ENCODE measurements at places on chromosomes 6 and 20. TPM values are rescaled to one million over a fixed set of nuclear protein-coding genes. Genes with fewer than 3 reads are reported as not detected.

DNA sequence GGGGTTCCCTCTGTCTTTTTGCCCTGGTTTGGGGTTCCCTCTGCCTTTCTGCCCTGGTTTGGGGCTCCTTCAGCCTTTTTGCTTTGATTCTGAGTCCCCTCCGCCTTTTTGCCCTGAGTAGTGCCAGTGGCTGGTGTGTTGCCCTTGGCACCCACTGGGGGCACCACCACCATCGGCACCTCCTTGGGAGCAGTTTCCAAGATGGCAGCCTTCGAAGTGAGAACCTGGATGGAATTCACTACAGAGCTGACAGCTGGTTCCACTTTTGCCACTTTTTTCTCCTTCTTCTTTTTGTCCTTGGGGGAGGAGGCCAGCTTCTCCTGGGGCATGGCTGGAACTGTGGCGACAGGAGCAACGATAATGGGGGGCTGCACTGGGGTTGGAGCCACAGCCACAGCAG lies 22.2 kb downstream of the RRBP1 start:
- no peak for DNase-seq

- DNase-seq: no peak
Measured at GRCh38 chr20:59820204-59821041, 113.0 kb downstream of the SYCP2 start.

DNA sequence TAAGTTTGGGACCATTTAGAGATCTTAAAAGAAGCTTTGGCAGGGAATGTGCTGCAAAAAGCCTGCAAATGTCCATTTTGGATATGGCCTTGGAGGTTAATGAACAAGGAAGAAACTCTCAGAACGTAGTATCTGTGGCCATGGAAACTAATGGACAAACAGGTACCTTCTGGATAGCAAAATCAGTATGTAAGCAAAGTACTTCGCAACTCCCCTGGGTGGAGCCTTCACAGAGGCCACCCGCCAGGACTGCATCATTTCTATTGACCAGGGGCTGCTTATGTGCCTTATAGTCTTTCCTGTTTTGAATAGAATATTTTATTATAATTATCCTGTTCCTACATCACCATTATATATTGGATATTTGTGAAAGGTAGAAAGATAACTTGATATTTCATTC lies 510.8 kb upstream of the SYNCRIP start:
- no peak for DNase-seq

- no peak for DNase-seq
Measured at GRCh38 chr6:148112851-148113319, 229.8 kb upstream of the SASH1 start.

GRCh38 chr20:19022791-19023448 lies 189.5 kb upstream of the SLC24A3 start:
- no peak for DNase-seq

DNA sequence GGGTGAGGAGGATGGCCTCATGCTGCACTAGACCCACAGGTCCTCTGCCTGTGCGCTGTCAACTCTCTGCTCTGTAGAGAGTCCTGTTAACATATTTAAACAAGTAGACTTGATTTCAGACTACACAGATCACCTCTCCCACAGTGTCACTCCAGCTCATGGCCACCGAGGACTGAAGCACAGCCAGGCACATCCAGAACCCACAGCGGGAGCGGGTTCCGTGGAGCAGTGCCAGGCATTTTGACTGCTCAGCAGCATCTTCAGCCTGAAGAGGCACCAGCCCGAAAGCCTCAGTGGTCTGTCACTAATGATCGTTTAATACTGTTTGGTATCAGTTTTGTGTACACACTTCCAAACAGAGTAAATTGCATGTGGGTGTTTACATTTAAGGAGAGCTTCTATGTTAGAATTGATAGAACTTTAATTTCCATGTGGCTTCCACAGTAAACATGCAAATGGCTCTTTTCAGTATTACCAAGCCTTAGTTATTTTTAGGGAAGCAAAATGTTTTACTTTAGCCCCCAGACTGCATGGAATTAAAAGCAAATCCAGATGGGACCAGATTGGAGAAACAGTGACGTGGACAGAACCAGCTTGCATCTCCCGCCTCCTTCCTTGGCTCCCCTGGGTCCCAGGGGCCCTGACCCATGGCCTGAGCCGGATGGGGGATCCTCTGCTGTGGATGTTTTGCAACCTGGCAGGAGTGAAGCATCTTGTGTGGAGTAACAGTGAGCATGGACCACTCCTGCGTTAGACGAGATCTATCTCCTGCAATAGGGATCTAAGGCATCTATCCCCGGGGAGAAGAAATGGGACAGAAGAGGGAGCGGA lies 196.7 kb upstream of the CDH4 start:
- DNase-seq: no peak

DNA sequence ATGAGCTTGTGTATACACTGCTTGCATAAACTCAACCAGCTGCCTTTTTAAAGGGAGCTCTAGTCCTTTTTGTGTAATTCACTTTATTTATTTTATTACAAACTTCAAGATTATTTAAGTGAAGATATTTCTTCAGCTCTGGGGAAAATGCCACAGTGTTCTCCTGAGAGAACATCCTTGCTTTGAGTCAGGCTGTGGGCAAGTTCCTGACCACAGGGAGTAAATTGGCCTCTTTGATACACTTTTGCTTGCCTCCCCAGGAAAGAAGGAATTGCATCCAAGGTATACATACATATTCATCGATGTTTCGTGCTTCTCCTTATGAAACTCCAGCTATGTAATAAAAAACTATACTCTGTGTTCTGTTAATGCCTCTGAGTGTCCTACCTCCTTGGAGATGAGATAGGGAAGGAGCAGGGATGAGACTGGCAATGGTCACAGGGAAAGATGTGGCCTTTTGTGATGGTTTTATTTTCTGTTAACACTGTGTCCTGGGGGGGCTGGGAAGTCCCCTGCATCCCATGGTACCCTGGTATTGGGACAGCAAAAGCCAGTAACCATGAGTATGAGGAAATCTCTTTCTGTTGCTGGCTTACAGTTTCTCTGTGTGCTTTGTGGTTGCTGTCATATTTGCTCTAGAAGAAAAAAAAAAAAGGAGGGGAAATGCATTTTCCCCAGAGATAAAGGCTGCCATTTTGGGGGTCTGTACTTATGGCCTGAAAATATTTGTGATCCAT lies 15.3 kb downstream of the TNFAIP3 start:
- DNase-seq: peak; percentile 74

DNA sequence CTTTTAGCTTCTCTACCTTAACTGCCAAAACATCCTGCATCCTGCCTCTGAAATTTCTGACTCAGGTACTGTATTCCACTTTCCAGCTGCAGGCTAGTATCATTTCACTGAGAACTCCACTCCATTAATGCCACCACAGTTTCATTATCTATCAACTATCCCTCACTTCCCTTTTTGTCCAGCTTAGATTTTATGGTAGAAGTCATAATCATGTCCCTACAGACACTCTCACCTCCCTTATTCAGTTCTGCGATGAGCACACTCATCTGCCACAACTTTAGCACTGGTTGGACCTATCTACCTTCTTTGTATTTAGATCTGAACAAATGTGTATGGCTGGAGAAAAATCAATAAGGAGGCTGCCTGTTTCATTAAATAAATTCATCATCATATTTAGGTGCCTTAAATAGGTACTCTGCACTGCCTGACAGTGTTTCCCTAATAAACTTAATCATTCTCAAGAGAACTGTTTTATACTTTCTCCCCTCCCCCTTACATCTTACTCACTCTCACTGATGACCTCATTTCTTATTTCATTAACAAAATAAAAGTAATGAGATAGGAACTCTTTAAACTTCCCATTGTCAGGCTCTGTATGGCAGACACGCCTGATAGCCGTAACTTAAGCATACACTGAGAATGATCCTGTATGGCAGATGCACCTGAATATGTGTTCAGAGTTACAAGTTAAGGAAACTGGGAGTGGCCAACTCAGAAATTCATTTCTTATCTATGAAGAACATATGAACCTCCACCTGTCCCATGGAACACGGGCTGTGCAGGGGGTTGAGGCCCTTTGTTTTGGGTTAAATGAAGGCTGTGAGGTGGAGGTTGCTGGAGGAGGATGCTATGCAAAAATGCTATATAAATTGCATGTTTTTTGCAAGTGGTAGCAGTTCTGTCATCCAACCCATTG lies 95.3 kb upstream of the MAN1A1 start:
- DNase-seq: no peak

DNA sequence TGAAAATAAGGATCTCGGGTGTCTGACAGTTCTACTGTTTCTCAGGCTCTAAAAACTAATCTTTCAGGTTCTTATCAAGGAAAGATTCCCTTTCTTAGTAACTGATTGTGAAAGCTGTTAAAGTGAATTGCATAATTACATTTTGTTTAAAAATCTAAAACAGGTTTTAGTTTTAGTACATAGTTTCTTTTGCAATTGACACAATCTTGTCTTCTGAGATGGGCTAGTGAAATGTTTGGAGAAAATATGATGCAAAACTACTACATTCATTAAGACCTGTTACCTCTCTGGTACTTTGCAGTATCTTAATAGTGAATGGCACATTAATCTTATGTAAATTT lies 298.4 kb downstream of the UTRN start:
- no peak for DNase-seq

DNA sequence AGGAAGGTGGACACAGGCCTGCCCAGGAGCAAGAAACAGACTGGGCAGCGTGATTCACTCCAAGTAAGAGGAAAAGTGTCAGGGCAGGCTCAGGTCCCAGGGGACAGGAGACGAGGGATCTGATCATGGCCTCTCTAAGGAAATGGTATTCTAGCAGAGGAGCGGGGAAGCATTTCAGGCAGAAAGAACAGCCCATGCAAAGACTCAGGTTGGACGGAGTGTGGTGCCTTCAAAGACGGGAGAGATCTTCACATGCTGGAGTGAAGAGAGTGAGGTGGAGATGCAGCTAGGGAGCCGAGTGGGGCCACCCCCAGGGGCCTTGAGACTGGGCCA lies 161.1 kb downstream of the SYCP2 start:
- DNase-seq: no peak

GRCh38 chr6:22281341-22282085 lies 15.3 kb downstream of the PRL start:
- no peak for DNase-seq

GRCh38 chr6:10235344-10235743 lies 179.5 kb downstream of the TFAP2A start:
- no peak for DNase-seq

DNA sequence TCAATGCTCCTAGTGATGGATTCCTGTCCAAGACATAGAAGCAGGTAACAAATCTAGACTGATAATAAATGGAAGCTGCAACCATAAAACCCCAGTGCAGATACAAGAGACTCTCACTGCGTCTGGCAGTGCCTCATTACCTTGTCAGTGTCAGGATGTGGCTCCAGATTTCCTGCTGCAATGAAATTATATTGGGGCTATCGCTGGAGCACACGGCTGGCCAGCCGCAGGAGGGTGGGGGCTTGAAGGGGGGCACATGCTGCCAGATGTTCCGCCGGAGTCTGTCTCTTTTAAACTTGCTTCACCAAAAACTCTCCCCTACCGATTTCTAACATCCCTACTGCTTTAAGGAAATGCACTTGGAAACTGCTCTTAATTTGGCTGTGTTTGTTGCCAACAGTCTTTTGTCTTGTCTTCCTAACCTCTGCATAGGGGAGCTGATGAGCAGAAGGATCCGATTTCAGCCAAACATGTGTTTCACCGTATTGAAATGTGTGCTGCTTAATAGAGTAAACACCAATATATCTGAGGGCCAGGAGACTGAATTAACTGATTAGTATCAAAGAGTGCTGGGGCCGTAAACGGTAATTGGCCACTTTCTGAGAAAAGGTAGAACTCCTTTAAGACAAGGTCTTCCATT lies 102.2 kb upstream of the EXOC2 start:
- DNase-seq: no peak

DNA sequence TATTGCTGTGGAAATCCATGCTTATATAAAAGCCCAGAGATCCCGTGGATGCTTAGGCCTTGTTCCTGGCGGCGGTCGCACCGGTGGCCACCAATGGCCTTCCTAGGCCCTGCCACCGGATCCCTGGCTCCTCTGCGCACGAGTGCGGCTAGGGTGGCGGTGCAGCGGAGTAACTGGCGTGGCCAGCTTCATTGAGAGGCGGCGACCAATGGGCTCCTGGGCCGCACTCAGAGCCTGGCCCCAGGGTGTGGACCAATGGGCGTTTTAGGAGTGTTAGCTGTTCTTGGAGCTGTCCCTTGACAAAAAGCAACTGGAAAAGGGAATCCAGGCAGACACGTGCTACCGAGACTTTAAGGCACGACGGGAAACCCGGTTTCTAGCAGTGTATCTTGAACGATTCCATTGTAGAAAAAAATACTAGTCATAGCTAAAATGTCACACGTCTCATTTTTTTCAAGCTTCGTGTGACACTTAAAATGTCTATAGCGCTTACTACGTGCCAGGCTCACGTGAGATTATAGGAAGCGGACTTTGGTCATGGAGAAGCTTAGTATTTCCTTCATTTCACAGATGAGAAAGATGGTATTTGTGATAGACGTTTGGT lies 1.7 kb downstream of the AMD1 start:
- DNase-seq: peak; percentile 90

- no peak for DNase-seq
Measured at GRCh38 chr20:18496042-18496441, 983 bp downstream of the RBBP9 start.

DNA sequence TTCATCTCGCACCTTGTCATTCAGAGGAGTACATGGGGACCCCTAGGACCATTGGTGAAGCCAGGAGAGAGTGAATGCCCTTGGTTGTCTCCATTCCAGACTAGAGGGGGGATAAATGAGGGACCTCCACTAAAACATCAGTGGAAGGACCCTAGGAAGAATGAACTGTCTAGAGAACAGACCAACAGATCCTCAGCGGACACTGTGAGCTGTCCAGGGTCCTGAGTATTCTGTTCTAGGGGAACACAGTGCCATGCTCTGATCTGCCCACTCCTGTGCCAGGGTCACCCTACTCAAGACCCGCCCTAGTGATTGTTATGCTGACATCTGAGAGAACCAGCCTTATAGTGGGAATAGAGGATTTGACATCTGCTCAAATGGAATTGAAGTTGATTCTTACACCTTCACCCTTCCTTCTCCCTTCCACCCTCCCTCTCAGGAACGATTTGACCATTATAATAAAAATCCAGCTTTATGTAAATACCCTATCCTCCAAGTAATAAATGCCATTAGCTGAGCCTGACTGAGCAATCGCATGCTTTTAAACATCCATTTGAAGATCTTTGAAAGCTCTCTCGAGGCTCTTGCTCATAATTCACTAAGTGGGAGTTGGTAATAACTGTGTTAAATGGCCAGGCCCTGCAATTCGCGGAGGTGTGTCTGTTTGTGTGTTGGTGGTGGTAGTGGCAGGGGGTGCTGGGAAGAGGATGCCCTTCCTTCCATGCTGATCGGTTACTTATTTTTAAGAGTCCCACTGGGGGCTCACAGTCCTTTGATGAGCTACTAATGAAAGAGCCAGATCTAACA lies 43.6 kb upstream of the SLC32A1 start:
- DNase-seq: peak; percentile 81

Gene LY6G5C
- 4.9 TPM for total RNA-seq

Gene ENPP1
- 0.58 TPM for total RNA-seq

Gene TGM3
- not detected for total RNA-seq

Gene CST1
- not detected for total RNA-seq

Gene PRPF6
- 79.5 TPM for total RNA-seq

Gene PNRC1
- 48.3 TPM for total RNA-seq

Gene CYP39A1
- not detected for total RNA-seq

Gene TUBB2B
- 0.12 TPM for total RNA-seq

Gene HTR1B
- not detected for total RNA-seq
